Erythroblast (primary cell): ENCODE measurements at places on chromosomes 7 and 10.

DNA sequence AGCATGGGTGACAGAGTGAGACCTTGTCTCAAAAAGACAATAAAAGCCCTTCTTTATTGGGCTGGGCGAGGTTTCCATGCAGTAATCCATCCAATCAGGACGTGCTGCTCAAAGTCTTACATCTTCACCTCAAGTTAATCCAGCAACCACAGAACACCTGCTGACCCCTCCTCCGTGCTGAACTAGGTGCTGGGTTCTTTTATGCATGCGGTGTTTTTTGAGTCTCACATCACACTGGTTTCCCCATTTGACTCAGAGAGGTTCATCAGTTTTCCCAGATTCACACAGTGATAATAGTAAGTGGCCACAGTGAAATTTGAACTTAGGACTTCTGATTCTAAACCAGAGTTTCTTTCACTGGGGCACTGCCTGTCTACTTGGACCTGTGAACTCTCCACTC, 58.3 kb upstream of the GTF2I start:
- no peak for DNase-seq

GRCh38 chr7:137990251-137990941, 11.5 kb downstream of the CREB3L2 start:
- no peak for DNase-seq

DNA sequence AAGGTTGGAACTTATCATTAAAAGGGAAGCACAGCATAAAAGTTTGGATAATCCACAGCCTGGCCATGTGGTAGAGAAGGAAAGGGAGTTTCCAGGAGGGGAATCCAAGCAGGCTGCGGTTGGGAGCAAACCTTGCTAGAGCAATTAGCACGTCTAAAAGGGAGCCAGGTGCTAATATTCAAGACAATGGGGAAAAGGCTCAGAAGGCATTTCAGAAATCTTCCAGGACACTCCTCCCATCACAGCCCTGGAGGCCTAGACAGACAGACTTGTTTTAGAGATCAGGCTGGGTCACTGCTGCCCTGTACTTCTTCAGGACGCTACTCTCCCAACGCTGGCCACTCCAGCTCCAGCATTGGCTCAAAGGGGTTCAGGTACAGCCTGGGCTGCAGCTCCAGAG, 96.2 kb upstream of the KAT6B start:
- DNase-seq: no peak

DNA sequence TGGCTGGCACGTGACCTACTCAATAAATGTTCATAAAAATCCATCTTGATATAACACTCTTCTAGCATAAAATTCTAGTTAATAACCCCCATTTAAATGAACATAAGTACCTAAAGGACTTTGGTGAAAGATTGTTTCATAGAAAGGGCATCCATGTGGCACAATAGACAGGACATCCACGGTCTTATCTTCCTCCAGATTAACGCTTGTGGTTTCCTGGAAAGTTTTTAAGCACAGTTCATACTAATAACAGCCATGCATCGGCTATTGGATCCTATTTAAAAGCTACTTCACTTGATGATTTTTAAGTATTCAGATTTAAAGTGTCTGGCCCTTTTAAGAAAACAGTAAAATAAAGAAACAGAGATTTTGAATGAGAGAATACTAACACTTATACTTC, 288.3 kb downstream of the AHR start:
- no peak for DNase-seq

- no peak for DNase-seq
Measured at GRCh38 chr7:2175514-2175913, 57.2 kb downstream of the MAD1L1 start.

DNA sequence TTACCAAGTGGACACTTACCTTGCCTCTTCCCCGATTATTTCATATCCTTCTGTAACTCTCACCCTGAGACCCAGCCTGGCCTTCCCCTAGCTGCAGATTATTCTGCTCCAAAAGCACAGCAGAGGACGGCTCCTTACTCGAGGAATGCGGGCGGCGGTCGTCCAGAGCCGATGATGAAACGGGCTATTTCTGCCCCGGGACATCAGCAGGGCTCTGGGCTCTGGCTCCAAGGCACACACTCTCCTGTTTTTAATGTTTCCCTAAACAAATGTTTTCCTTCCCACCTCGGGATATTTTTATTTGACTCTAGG, 343 bp upstream of the C10orf71 start:
- no peak for DNase-seq

DNA sequence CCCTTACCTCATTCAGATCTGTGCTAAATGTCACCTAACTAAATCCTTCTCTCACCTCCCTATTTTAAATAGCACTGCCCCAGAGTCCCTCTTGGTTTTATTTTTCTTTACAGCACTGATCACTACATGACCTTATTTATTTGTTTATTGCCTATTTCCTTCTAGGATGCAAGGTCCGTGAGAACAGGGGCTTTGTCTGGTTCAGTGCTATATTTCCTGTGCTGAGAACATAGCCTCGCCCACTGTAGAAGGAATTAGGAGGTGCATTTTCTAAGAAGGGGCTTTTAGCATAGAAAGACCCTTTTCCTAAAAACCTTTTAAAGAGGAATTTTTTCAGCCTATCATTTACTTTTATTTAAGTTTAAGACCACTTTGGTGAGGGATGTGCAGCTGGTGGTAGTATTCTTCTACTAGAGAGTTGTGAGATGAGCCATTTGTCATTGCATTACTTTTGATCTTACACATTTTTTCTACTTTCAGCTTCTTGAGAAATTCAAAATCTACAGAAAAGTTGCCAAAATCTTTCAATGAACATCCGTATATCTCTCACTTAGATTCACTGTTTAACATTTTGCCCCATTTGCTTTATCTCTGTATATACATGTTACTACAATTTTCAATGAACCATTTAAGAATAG, 13.5 kb upstream of the PCGF5 start:
- DNase-seq: no peak
